ENCODE measurements at places on chromosomes 7 and 10.

GRCh38 chr10:61906562-61906901 lies 5.0 kb downstream of the ARID5B start:
- no peak for DNase-seq

DNA sequence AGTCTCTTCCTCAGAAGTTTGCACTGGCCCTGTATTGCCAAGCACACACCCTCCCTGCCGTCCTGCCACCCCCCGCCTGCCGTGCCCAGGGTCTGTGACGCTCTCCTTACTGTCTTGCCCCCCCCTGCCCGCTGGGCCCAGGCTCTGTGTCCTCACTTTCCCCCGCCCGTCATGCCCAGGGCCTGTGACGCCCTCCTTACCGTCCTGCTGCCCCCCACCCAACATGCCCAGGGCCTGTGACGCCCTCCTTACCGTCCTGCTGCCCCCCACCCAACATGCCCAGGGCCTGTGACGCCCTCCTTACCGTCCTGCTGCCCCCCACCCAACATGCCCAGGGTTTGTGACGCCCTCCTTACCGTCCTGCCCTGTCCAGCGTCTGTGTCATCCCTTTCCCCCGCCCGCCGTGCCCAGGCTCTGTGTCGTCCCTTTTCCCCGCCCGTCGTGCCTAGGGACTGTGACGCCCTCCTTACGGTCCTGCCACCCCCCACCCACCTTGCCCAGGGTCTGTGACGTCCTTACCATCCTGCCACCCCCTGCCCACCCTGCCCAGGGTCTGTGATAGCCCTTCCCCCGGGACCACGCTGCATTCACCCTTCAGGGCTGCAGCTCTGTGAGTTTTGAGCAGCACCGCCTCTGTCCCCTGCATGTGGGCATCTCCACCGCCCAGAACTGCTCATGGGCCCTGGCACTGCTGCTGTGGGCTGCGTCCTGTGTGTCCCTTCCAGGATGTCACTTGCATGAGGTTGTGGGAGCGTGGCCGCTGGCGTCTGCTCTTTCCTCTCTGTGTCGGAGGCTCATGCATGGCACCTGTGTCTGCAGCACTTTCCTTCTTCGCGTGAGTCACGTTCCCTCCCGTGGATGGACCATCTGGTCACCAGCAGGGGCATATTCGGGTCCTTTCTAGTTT lies 19.3 kb upstream of the PRKAR1B start:
- no peak for DNase-seq

DNA sequence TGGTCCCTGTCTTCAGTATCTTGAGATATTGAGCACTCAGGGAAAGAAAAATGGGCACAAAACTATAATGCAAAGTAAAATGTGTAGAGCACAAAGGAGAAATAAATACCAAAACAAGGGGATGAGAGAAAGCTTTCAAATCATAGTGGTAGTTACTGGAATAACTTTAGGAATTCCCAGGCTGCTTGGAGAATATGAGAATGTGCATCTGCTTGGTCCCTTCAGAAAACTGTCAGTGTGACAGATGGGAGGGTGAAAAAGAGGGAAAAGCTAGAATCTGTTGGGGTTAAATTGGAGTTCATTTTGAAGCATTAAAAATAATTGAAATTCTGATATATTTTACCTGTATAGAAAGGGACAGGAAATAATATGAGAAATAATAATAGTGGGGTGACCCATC lies 15.3 kb downstream of the ST7 start:
- DNase-seq, result no peak

GRCh38 chr10:84352251-84352842 lies 24.0 kb downstream of the CCSER2 start:
- DNase-seq, result peak; percentile 75

GRCh38 chr10:58776568-58777318 lies 264.1 kb downstream of the BICC1 start:
- no peak for DNase-seq

- DNase-seq, result no peak
Measured at GRCh38 chr7:129843978-129844840, 108.6 kb downstream of the UBE2H start.

DNA sequence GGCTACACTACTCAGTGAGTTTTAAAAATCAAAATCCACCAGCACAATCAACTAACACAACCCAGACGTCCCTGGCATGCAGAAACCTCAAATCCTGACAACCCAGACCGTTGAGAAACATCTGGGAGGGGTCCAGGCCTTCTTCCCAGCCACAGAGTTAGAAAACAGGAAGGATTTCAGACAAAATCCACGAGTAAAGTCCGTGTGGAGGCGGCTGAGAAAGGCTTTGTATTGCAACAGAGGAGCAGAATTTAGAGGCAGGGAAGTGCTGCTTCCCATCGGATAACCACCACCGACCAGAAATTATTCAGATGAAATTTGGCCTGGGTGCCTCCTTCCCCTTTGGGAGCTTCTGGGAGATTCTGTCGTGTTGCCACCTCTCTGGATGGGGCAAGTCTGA lies 61.5 kb downstream of the TNS3 start:
- DNase-seq, result no peak

DNA sequence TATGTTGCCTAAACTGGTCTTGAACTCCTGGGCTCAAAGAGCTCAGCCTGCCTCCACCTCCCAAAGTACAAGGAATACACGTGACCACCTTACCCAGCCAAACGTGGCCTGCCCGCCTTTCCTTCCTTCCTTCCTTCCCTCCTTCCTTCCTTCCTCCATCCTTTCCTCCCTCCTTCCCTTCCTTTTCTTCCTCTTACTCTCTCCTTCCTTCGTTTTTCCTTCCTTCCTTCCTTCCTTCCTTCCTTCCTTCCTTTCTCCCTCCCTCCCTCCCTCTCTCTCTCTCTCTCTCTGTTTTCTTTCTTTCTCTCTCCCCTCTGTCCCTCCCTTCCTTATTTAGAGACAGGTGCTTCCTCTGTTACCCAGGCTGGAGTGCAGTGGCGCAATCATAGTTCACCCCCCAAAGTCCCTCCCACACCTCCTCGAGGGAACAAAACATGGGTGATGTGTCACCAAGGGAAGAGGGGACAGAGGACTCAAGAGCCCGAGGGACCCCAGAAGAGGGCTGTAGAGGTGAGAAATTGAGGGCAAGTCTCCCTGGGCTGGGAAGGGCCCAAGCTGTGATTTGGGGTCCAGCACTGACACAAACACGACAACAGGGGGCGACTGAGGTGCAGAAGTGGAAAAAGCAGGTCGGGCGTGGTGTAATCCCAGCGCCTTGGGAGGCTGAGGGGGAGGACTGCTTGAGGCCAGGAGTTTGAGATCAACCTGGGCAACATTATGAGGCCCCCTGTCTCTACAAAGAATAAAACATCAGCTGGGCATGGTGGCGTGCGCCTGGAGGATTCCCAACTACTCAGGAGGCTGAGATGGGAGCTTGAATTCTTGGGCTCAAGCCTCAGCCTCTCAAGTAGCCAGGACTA lies 28.1 kb downstream of the EPHB4 start:
- peak; percentile 47 for DNase-seq

- no peak for DNase-seq
Measured at GRCh38 chr7:115349635-115350034, 427.7 kb downstream of the MDFIC start.

DNA sequence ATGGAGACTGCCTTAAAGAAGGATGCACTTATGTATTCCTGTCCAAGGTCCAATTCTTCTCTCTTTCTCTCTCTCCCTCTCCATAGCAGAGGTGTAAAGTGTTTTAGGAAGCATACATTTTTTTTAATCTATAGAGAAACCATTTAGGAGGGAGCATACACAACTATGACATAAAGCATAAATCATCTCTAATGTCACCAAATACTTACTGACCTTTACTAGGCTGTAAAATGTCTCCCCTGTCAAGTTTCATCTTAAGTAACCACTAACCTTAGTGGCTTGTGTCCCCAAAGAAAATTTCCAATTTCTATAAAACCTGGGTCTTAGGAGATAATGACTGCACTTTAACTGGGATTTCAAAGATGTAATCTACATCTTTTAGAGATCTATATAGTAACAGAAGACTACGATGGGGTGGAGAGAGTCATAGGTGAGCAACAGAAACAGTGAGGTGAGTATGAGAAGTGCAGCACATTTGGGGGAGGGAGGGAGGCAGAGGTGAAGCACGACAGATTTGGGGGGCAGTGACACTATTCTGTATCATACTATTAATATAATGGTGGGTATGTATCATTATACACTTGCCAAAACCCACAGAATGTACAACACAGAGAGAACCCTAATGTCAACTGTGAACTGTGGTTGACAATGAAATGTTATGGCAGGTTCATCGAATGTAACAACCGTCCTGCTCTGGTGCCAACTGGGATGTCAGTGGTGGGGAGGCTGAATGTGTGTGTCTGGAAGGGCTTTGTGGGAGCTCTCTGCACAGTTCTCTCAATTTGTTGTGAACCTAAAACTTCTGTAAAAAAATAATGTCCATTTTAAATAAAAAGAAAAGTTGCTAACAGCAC lies 79.5 kb downstream of the PIP4K2A start:
- DNase-seq, result no peak

- no peak for DNase-seq
Measured at GRCh38 chr10:110363572-110364411, 59.1 kb upstream of the SMNDC1 start.

- DNase-seq, result no peak
Measured at GRCh38 chr7:104569751-104570150, 241.3 kb downstream of the LHFPL3 start.

- peak; percentile 62 for DNase-seq
Measured at GRCh38 chr7:24819916-24820689, 62.8 kb upstream of the GSDME start.

- no peak for DNase-seq
Measured at GRCh38 chr10:22737587-22737986, 23.2 kb upstream of the PIP4K2A start.

- no peak for DNase-seq
Measured at GRCh38 chr10:108688314-108688713, 1235.0 kb downstream of the XPNPEP1 start.

DNA sequence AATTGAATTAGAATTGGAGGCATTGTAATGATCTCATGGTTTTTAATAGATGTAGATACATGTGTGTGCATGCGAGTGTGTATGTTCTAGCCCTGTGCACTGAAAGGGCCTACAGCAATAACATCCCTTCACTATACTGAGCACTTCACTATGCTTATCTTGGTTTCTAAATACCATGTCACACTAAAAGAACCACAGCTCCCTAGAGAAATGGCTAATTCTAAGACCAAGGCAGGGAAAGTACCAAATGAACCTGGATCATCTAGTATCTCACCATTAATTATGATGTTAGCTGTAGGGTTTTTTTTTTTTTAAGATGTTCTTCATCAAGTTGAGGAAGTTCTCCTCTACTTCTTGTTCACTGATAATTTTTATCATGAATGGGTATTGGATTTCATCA lies 55.1 kb downstream of the HECTD2 start:
- DNase-seq, result no peak

- no peak for DNase-seq
Measured at GRCh38 chr10:101612086-101612485, 24.0 kb downstream of the DPCD start.

DNA sequence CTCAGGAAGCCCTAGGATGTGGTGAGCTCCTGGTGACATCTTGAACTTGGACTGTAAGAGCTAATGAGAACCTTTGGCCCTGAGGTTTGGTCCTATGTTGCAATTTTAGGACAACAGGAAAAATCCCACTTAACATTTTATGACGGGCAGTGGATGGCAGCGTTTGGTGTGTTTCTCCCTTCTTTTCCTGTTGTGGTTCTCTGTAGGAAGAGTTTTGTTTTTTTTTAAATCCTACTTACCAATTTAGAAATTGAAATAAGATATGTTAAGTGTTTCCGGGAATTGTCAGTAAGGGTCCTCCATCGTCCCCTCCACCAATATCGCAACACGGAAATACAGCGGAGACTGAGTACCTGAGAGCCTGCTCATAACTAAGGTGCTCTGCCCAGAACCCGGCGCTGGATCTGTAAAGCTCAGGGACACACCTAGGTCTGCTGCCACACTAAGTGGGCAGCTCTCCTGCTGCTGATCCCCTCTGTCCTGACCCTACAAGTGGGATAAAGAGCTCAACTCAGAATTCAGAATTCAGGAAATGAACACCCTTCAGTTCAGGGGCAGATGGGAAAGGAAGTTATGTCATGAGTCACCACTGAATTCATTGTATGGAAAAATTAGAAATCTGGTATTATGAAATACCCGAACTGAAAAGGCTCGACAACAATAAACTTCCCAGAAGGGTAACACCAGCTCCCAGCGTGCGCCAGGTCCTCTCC lies 9.1 kb upstream of the PROSER2 start:
- DNase-seq, result no peak

GRCh38 chr7:66790196-66790595 lies 49.7 kb downstream of the RABGEF1 start:
- DNase-seq, result no peak

- no peak for DNase-seq
Measured at GRCh38 chr10:64873959-64874358, 1352.8 kb downstream of the REEP3 start.

DNA sequence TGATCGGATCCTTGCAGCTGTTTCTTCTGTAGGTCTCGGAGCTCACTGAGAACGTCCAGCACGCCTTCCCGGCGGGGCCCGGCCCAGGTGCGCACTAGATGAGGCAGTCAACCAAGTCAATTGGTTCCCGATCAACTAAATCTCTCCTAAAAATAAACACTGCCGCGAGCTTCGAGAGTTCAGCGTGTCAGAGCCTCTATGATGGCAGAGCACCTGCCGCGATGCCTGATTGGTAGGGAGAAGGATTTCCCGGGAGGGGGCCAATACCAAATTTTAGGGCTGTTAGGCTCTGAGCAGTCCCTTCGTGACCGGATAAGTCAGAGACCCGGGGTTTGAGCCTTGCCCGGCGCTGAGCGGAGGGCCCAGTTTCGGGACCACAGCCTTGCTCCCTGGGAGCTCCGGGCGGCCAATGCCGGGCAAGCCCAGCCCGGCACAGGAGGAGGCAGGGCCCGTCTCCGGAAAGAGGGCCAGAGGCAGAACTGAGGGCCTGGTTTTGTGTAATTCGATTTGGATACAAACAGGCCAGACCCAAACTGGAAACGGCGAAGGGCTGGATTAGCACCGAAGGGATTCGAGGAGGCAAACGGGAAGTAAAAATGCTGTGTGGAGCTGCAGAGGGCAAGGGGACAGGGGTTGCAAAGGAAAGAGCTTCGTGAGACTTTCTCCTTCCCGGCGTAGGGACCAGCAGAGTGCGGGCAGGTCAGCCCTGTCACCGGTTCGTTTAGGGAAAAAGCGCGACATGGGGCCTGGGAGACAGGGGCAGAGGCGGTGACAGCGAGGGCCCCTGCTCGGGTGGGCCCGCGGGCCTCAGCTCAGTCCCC lies 569 bp downstream of the SLC26A5 start:
- DNase-seq, result no peak

DNA sequence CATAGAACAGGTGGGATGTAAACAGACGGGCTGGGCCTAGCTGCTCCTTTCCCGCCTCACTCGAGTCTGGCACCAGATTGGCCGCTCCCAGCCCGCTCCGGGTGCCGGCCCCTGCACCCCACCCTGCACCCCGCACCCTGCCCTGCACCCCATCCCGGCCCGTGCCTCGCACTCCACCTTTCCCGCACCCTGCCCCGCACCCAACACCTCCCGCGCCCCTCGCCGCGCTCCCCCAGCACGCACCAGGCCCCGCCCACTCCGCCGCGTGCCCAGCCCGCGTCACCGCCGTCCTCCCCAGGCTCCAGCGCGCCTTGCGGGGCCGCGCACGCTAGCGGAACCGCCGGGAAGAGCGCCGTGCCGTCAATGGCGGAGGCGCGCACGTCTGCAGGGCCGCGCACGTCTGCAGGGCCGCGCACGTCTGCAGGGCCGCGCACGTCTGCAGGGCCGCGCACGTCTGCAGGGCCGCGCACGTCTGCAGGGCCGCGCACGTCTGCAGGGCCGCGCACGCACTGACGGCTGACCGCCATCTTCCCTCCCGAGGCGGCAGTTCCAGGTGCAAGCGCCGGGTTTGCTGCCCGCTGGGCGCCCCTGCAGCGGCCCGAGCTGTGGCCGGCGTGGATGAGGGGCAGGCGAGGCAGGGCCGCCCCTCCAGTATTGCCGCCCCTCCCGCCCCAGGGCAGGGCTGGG lies at the start of gene UBE3C:
TSS of gene UBE3C (plus strand) at position 503 of the 687 bp plus-strand sequence. CDS start 347 bp downstream, outside the sequence.
- peak; percentile 94 for DNase-seq

- DNase-seq, result no peak
Measured at GRCh38 chr10:132868995-132869394, 73.4 kb downstream of the CFAP46 start.

All from activated naive CD4-positive, alpha-beta T cell treated with anti-CD3 and anti-CD28 coated beads, Interleukin-2, amount 50 U/mL, for 16 hours (primary cell).